ENCODE measurements at places on chromosomes 3 and 15. TPM values are rescaled to one million over a fixed set of nuclear protein-coding genes. Genes with fewer than 3 reads are reported as not detected.

- no peak for DNase-seq
- no peak overlapping the region for H3K27ac ChIP-seq
- H3K36me3 ChIP-seq, result no peaks in the 10 kb centered on the region
- no peak overlapping the region for H3K4me3 ChIP-seq
These were observed 308.8 kb upstream of the PDZRN3 start for GRCh38 chr3:73933585-73933984.

GRCh38 chr3:14947100-14947885, at the start of gene NR2C2:
TSS of gene NR2C2 (plus strand) at chr3:14947583. CDS start at chr3:15003915, 56,332 bp downstream.
- H3K36me3 ChIP-seq, result peaks cover 36% of the 10 kb centered on the region
- H3K4me3 ChIP-seq, result peak within 1 kb of the TSS; percentile 67
- peak; percentile 90 for DNase-seq
- H3K27ac ChIP-seq, result peak within 1 kb of the TSS; percentile 99
- H3K27me3 ChIP-seq, result no peaks in the 10 kb centered on the region

- H3K27ac ChIP-seq, result no peak overlapping the region
- H3K4me3 ChIP-seq, result no peak overlapping the region
- H3K36me3 ChIP-seq, result no peaks in the 10 kb centered on the region
- no peak for DNase-seq
- H3K27me3 ChIP-seq, result peaks cover 42% of the 10 kb centered on the region
These were observed 1.0 kb downstream of the LRRC3B start for GRCh38 chr3:26623419-26624208.

DNA sequence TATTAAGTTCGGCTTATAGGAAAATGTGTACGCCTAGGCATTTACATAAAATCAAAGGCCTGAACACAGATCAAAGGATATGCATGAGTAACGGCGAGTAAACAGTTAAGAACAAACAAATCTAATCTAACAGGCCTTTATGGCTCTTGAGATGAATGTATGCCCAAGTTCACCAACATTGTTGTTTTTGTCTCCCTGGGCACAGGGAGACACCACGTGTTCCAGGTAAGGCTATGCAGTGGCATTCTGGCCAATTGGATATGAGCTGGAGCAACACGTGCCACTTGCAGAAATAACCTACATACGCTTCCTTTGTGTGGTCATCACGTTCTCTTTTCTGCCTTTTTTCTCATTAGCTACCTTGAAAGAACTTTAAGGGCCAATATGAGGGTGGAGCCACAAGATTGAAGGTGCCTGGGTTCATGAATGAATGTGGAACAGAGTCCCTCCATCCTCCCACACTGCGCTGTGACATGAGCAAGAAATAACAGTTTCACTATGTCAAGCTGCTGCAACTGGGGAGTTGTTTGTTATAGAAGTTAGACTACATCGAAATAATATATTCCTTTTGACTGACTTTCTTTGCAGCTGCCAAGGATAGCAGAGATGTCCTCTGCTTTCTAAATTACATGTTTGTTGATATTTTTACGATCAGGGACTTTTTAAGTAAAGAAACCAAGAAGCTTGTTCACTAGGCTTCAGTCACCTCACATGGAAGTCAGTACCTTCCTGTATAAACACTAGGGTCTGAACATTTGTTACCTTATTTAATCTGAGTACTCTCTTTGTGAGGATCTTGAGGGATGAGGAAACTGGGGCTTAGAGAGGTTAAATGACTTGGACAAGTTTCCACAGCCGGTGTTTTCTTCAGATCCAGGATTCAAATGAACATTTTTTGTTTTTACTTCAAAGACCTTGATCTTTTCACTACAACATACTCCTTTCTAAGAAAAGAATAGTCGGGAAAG, 427.5 kb upstream of the TBL1XR1 start:
- no peaks in the 10 kb centered on the region for H3K27me3 ChIP-seq
- peaks cover 9% of the 10 kb centered on the region for H3K4me1 ChIP-seq
- no peak for DNase-seq
- no peaks in the 10 kb centered on the region for H3K36me3 ChIP-seq
- no peak overlapping the region for H3K27ac ChIP-seq
- H3K4me3 ChIP-seq, result no peak overlapping the region

DNA sequence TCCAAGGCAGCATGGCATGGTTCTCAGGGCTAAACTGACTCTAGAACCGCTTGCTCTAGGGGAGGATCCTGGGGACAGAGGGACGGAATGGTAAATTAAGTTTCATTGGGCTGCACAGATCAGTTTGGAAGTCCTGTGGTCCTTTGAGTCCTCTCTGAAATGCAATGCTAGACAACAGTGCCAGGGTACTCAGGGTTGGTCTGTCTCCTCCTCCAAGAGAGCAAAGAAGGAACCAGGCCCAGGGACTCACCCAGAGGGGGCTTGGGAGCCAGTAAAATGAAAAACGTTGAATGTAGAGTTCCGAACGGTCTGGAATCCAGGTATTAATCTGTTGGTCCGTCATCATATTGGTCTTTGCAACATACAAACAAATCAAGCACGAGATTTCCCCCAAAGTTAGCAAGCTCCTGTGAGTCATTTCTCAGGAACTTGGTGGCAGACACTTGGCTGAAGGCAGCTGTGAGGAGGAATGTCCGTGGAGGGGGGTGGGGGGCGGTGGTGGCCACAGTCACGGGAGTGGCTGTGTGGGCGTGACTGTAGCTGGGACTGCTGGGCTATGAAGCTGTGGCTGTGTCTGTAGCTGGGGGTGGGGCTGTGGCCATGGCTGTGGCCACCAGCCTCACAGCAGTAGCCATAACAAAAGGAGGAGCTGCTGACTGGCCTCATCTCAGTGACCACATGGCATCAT, 361.0 kb downstream of the SHQ1 start:
- H3K27me3 ChIP-seq, result no peaks in the 10 kb centered on the region
- H3K4me3 ChIP-seq, result no peak overlapping the region
- H3K27ac ChIP-seq, result no peak overlapping the region
- peak; percentile 29 for DNase-seq

DNA sequence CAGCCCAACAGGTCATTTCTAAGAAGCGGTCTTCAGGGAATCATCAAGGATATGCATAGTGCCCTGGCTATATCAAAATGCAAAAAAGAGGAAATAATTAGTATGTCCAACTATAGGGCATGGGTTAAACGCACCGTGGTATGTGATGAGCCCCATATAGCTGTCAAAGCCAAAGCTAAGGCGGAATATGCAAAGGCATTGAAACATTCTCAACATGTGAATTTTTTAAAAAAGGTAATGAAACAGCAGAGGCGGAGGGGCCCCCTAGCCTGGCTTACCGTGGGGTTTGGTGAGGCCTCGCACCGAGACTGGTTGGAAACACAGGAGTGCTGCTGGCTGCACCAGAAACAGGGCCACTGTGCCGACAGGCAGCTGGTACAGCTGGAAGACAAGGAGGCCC, 23.2 kb downstream of the PLXND1 start:
- DNase-seq, result no peak
- no peaks in the 10 kb centered on the region for H3K27me3 ChIP-seq
- no peaks in the 10 kb centered on the region for H3K4me1 ChIP-seq
- no peak overlapping the region for H3K27ac ChIP-seq
- H3K4me3 ChIP-seq, result no peak overlapping the region
- H3K36me3 ChIP-seq, result no peaks in the 10 kb centered on the region

OR5K2 gene
- not detected for total RNA-seq

LDHAL6B gene
- total RNA-seq, result not detected

INKA1 gene
- 7.1 TPM for total RNA-seq

Data from A673 (cell line).